AG04449 (cell line): ENCODE measurements at places on chromosomes 5 and 9.

- no peak for DNase-seq
Observed at GRCh38 chr9:124761710-124762109, 9.4 kb downstream of the NR6A1 start.

- no peak for DNase-seq
Observed at GRCh38 chr5:132183723-132184122, 43.9 kb downstream of the P4HA2 start.

DNA sequence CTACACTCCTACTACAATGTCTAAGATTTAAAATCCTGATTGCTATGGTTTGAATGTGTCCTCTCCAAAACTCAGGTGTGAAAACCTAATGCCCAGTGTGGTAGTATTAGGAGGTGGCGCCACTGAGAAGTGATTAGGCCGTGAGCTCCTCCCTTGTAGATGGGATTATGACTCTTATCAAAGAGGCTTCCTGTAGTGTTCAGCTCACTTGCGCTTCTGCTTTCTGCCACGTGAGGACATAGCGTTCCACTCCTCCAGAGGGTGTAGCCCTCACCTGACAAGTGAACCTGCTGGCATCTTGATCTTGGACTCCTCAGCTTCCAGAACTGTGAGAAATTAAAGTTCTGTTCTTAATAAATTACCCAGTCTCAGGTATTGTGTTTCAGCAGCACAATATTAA is 33.0 kb upstream of the WHRN start:
- DNase-seq, result no peak

DNA sequence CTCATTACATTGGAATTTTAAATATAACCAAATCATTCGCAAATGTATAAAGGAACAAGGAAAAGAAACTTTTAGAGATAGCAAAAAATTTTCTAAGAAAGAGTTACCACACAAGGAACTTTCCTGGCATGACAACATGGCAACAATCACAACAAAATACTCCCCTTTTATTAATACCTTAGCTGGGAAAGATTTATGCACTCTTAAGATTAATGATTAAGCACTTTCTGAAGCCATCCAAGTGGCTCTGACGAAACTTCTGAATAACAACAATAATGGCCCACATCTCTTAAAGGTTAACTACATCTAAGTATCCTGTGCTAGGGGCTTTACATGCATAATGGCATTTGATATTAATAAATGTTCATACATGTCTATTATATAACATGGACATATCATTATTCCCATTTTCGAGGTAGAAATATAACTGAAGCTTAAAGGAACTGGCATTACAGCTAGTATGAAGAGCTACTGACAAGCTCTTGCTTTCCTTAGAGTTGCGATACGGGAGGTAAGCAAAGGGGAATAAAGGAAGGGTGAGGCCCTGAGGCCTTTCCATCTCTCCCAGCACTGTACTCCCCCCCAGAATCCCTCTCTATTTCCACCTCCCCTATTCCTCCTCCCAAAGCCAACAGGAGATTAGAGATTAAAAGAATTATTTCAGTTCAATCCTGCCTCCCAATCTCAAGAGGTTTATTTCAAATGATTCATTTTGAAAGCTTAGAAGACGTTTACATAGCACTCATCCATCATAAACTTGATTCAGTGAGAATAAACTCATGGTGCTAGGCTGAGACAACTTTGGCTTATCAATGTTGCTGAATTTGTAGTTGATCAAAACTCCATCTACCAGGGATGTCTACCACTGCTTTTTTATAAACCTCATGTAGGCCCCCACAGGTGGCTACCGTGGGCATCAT is 9.6 kb downstream of the MTMR12 start:
- DNase-seq, result no peak

DNA sequence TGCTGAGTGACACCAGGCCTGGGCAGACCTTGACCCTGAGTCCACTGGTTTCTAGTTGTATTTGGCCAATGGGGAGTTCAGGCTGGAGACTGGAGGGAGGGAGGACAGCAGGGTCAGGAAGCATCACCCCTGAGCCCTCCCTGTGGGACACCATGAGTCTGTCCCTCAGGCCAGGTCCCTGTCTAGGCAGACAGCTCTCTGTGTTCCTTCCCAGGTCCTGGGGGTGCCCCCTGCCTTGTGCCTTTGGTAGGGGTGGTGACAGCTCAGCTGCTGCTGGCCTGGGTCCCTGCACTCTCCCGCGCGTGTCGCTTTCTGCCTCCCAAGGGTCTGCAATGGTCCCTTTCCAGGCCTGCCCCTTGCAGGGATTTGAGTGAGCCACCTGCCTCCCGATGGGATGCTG is 125.5 kb downstream of the OLFM1 start:
- DNase-seq, result no peak

GRCh38 chr5:173012882-173013281 is 29.3 kb downstream of the ATP6V0E1 start:
- no peak for DNase-seq

- no peak for DNase-seq
Observed at GRCh38 chr5:84016085-84016484, 295.4 kb upstream of the HAPLN1 start.

- DNase-seq, result no peak
Observed at GRCh38 chr9:103242025-103242424, 246.9 kb downstream of the CYLC2 start.

GRCh38 chr5:169424670-169425378 is 123.9 kb upstream of the SLIT3 start:
- DNase-seq, result no peak

- DNase-seq, result no peak
Observed at GRCh38 chr9:109115931-109116526, 3.7 kb downstream of the TMEM245 start.

DNA sequence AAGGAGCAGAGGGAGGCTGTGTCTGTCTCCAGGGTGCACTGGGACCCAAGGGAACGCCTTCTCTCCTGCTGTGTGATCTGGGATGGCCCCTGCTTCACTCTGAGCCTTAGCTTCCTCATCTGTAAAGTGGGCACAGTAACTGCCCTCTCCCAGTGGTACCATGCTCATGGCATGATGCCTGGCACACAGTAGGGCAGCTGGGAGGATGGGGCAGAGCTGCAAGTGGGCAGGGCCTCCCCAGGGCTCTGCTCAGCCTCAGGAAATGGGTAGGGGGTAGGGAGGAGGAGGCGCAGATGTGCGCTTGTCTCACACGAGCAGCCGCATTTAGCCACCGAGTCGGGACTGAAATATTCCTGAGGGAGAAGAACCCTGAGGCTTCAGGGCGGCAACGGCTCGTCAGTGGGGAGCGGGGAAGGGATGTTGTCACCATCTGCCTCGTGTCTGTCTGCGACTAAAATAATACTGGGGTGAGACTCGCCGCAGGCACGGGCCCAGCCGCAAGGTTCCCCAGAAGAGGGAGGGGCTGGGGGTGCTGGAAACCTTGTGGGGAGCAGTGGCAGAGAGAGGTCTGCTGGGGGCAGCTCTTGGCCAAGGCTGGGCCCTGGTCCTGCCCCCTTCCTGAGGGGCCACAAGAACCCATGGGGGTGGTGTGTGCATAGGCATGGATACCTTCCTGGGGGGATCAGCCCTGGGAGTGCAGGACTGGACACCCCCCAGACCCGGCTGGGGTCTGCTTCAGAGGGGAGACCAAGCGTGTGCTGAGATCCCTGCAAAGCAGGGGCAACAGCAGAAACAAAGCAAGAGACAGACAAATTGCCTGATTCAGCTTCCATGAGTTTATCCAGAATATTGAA is 55.2 kb upstream of the PSD2 start:
- DNase-seq, result no peak

GRCh38 chr9:91960367-91960766 is 10.3 kb upstream of the ROR2 start:
- DNase-seq, result no peak
